ENCODE measurements at places on chromosomes 6 and 20.
A peak's percentile ranks its signal among the peaks of the same experiment; 100 is the strongest.

- no peak for DNase-seq
These were observed 242.0 kb upstream of the TBX18 start for GRCh38 chr6:85006362-85006761.

- no peak for DNase-seq
These were observed 1.1 kb downstream of the BAG2 start for GRCh38 chr6:57173056-57173885.

DNA sequence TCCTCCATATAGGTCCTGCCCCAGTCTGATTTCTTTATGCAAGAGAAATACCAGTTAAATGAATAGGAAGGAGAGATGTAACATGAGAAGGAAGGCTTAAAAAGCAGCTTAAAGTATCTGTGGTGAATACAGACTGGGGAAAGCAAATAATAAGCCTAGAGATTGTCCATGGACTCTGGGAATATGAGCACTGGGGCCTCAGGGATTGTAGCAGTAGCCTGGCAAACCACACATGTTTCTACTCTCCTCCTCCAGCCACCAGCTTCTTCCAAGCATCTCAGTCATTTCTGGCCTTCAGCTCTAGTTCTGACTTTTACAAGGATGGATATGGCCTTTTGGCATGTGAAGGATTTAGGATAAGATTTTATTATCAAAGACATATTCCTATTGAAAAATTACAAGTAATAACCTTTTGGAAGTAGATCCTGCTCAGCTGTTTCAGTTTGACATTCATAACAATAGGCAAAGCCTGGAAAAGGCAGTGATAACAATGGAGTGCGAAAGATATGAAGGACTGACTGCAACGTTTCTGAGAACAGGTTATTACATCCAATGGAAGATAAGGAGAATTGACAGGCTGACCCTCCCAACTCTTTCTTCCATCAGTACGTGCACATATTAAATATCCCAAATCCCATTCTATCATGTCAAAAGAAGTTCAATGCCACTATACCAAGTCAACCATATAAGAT is 41.6 kb downstream of the CYP39A1 start:
- DNase-seq: no peak

DNA sequence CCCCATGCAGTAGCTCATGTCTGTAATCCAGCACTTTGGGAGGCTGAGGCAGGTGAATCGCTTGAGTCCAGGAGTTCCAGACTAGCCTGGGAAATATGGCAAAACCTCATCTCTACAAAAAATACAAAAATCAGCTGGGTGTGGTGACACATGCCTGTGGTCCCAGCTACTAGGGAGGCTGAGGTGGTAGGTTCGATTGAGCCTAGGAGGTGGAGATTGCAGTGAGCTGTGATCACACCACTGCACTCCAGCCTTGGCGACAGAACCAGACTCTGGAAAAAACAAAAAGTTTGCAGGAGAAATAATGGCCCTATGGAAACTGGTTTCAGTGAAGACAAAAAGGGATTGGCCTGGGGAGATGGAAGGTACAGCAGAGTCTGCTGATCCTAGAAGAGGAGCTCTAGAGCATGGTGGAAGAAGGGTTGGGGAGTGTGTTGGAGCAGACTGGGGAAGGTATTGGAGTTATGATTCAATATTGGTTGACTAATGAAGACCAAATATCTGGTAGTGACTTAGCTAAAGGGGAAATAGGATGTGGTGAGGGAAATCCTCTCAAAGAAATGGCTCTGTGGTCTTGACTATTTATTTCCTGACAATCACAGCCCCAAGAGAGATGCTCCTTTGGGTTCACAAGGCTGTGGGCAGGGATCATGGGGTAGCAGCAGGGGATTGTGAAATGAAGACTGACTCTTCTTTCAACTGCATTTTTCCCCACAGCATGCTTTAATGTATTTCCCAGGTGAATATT is 281.9 kb downstream of the UTRN start:
- no peak for DNase-seq

DNA sequence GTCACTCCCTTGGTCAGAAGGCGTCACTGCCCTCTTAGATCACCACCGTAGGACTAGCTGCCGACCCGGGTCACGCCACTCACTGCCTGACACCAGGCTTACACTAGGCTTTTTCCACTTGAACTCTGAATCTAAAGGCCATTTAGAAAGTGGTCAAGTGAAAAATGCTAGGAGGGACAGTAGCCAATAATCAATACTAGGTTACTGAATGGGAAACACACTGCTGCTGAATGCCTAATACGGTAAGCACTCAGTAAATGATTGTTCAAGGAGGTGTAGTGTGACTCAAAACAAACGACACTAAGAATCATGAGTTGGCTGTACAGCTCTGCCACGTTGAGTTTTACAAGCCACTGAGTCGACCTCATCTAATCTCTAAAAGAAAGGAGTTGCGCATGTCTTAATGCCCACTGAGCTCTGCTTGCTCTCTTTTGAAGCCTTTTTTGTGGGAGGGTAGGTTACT is 760 bp upstream of the IBTK start:
- DNase-seq: no peak

GRCh38 chr6:95387845-95388244 is 189.5 kb upstream of the MANEA start:
- DNase-seq: no peak

DNA sequence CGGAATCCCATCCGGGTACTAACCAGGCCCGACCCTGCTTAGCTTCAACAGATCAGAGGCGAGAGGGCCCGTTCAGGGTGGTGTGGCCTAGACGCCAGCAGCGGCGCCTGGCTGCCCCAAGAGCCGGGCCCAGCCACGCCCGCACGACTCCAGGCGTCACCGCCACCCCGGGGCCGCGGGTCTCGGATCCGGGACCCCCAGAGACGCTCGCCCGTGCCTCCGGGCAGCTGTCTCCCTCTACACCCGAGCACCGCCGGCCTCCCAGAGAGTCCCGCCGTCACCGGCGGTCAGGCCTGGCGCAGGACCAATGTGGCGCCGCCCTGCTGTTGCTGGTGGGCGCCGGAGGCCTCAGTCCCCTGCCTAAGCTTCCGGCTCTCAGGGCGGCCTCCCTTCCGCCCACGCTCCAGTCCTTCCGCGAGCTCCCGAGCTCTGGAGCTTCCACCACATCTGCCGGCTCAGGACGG is 441.2 kb upstream of the DEFB115 start:
- DNase-seq: no peak

DNA sequence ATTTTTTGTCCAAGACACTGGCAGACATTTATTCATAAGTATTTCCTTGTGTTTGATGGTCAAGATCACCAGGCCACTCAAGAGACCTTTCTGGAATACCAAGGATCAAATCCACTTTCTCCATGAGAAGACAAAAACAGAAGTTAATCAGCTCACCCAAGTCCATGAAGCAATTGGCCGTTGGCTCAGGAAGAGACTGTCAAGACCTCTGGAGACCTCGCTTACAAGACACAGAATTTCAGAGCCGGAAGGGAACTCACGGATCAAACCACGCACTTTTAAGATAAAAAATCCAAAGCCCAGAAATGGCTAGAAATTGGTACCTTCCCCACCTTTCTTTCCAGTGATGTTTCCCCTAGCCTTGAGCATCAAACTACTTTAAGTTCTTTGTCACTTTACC is 3.3 kb downstream of the TRERF1 start:
- no peak for DNase-seq

DNA sequence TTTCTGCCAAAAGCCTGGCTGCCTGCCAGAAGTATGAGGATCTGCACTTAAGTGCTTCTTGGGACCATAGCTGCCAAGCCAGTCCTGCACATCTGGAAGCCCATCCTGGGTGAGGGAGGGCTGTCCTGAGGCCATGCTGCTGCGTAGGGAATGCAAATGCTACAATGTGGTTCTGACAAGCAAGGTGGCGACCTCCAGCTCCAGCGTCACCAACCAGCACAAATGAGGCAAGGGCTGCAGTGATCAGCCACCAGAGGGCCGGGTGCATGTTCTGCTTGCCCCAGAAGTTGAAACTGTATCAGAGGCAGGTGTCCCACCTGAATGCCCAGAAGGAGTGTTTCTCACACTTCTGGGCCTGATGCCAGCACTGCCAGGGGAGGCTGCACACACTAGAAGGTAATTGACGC is 99.1 kb upstream of the KCNQ5 start:
- DNase-seq: no peak

DNA sequence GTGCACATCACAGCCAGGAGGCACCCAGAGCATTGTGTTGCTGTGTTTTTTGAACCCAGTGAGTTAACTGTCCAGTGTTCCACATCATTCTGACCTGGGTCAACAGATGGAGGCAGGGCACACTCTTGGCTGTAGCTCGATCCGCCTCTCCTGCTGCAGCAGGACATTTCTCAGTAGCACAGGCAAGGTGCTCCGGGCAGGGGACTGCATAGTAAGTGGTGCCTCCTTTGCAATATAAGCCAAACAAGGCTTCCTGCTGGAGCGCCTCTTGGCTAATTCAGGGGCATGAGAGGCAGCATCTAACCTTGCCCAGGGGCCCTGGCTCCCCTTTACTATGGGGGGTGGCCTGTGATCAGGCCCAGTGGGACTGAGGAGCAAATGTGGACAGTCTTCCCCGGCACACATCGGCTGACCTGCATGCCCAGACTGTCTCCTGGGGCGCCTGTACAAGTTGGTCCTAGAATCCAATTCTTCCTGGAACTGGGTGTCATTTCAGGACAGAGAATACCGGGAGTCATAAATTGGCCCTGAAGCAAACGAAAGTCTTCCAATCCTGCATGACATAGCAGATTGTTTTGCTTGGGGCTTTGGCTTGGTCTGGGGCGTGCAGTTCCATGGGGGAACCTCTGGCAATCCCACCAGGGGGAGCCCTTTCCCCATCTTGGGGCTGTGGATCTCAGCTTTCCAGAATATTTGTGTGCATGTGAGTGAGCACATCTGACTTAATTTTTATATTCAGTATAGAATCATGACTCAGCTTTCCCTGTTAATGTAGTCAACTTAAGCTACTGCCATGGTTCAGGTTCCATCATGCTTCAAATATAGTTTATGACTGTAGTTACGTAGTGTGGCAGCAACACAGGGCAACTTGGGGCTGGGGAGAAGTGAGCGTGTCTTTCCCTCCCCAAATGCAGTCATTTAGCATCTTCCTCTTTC is 56.0 kb upstream of the DDR1 start:
- peak; percentile 71 for DNase-seq

DNA sequence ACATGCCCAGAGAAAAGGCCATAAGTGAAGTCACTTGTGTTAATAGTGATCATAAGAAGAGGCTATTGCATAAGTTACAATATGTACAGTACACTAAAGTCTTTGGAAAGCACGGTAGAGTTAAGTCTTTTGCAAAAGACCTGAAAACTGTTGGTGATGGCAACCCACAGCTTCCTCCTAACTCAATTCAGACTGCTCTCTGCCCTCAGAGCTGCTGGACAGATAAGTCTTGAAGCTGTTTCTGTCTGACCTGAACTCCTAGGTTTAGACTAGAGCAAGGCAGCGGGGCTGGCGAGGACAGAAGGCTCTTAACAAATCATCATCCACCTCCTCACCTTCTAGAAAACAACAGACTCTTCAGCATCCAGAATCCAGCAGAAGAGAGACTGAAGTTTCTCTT is 125.4 kb downstream of the CD24 start:
- no peak for DNase-seq

DNA sequence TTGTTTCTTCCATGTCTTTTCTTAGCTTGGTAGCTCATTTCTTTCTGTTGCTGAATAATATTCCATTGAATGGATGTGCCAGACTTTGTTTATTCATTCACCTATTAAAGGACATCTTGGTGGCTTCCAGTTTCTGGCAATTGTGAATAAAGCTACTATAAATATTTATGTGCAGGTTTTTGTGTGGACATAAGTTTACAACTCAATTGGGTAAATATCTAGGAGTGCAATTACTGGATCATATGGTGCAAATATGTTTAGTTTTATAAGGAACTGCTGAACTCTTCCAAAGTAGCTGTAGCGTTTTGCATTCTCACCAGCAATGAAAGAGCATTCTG is 16.8 kb upstream of the SDCBP2 start:
- DNase-seq: no peak

- DNase-seq: no peak
These were observed 46.4 kb downstream of the IMPG1 start for GRCh38 chr6:76026101-76026500.

GRCh38 chr6:107192830-107193229 is 77.5 kb upstream of the BEND3 start:
- DNase-seq: no peak

- no peak for DNase-seq
These were observed 4.9 kb downstream of the TAP2 start for GRCh38 chr6:32833664-32834063.

DNA sequence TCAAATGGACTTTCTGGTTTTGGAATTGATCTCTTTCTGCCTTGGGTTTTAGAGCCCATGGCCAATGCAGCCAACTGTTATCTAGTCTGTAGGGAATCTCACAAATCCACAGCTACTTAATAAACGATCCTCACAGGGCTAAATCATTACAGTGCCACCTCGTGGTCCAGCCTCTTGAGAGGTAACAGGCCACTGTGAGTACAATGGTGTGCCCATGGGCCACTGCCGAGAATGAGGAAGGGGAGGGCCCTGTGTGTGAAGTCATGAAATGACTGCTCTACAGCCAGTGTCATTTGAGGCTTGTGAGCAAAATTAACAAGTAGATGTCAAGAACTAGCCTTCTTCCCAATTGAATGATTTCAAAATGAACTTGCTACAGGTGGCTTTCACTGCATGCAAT is 54.3 kb upstream of the GMPR start:
- DNase-seq: no peak

DNA sequence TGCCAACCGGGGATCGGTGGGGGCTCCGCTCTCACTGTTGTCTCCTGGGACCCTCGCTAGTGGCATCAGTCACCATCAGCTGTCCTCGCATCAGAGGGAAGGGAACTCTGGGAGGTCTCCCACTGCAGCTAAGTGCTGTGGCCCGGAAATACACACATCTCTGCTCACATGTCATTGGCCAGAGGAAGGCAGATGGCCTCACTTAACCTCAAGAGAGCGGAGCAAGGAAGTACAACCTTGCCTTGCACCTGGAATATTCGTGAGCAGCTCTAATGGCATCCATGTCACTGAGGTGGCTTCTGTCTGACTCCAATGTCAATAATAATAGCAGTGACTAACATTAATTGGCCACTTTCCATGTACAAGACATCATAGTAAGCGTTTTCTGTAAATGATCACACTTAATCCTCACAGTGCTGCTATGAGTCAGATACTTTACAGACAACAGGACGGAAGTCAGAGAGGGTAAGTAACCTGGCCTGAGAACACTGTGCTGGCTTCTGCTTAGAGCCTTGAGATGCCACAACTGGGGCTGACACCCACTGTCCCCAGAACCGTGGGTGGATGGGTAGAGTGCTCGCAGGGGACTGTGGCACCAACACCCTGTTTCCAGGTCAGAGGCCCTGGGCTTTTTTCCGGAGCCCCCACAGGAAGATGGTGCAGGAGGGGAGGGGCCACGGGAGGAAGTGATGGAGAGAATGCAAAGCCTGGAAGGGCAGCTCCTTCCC is 6.0 kb downstream of the LHFPL5 start:
- no peak for DNase-seq

GRCh38 chr20:44688053-44688625 is 27.0 kb upstream of the CCN5 start:
- DNase-seq: no peak

DNA sequence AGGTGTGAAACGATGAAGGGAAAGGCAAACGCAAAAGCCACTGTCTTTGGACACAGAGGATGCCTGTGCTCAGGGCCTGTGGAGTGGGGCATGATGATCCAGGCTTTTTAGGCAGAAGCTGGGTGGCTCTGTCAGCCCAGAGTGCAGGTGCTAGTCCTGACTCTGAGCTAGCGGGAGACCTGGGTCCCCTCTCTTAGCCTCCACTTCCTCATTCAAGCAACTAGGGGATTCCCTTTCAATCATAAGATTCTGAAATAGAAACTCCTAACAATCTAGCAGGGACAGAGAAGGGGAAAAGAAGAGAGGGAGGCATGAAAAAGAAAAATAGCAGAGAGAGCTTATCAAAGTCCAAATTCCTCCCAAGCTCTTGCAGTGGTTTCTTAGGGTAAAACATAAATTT is 7.6 kb upstream of the HIVEP2 start:
- no peak for DNase-seq

GRCh38 chr6:1111361-1111760 is 200.5 kb upstream of the FOXQ1 start:
- no peak for DNase-seq
